Bronchial epithelial cell (primary cell): ENCODE measurements at places on chromosomes 5 and 9.

- DNase-seq: no peak
Observed at GRCh38 chr5:67350618-67351201, 154.1 kb upstream of the CD180 start.

GRCh38 chr5:1542781-1543180, 19.0 kb upstream of the LPCAT1 start:
- peak; percentile 99 for DNase-seq

DNA sequence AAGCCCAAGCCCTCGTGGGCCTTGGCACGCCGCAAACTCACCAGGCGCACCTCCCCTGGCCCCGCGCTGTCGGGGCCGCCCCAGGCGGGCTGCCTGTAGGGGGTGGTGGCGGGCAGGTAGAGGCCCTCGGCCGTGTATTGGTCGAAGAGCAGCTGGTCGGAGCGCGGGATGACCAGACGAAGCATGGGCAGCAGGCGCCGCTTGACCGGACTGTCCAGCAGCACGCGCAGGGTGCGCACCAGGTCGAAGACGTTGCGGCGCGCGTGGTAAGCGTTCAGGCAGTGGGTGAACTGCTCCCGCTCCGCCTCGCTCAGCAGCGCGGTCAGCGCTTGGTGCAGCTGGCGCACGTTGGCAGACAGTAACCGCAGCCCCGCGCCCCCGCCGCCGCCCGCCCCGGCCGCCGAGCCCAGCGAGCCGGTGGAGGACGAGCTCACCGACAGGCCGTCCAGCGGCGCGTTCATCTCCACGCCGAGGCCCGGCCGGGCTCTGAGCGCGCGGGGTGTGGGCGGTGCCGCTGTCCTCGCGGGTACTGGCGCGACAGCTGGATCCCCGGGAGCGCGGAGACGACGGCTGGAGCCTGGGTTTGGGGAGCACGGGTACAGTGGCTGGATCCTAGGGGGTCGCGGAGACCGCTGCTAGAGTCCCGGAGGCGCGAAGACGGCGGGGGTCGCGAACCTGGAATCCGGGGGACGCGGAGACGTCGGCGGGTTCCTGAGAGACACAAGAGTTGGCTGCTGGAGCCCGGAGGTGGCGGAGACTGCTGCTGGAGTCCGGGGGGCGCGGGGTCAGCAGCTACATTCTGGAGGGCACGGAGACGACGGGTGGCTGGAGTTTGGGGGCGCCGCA, 709 bp downstream of the WHRN start:
- DNase-seq: no peak

DNA sequence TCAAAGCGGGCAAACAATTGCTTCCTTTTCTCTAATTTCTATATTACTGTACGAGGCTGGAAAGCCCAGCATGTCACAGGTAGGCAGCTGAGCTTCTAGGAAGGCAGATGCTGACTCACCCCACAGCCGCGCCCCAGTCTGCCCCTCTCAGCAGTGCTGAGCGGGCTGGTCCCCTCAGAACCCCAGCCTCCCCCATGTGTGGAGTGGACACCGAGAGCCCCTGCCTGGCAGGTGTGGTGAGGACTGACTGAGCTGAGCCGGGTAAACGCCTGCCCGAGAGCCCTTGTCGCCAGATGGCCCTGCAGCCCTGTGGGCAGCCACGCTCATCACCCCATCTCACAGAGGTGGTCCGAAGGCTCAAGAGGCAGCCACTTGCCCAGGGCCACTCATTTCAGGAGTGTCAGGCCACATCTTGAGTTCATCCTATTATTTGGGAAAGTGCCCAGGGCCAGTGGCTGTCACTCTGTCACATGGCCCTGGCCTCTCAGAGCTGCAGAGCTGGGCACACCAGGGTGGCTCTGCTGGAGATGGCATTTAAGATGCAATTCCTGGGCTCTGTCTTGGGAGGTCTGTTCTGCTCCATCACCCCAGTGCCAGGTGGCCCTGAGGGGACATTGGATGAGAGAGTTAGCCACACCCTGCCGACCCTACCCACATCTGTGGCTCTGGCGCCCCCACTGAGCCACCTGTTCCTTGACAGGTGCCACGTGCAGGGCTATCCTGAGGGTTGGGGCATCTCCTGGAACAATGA, 12.4 kb downstream of the CARD19 start:
- DNase-seq: no peak

- no peak for DNase-seq
Observed at GRCh38 chr9:136923881-136924280, 20.7 kb downstream of the FBXW5 start.

- DNase-seq: peak; percentile 96
Observed at GRCh38 chr9:125233678-125234077, 7.5 kb downstream of the HSPA5 start.

DNA sequence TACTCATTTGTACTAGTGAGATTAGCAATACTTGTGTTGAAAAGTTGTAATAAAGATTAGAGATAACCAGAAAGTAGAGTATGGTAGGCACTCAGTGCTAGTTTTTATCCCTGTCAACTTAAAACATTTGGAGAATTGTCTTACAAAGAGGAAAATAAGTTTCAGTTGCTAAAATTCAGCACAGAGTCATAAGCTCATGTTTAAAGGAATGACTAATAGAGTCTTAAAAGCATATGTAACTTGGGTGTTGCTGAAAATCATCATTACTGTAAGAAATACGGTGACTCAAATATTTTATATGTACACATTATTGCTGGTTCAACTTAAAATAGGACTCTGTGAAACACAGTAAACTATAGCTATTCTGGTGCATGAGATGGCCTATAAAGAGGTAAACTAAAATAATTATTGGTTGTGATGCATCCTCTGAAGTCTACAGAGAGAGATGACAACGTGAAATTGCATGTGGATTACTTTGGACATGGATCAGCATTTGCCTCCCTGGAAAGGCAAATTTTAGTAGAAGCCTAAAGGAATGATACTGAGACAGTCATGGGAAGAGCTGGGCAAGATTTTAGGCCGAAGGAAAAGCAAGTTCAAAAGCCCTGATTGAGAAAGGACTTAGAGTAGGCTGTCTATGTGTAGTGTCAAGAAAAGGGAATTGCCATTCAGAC, 34.6 kb downstream of the SGCD start:
- no peak for DNase-seq

DNA sequence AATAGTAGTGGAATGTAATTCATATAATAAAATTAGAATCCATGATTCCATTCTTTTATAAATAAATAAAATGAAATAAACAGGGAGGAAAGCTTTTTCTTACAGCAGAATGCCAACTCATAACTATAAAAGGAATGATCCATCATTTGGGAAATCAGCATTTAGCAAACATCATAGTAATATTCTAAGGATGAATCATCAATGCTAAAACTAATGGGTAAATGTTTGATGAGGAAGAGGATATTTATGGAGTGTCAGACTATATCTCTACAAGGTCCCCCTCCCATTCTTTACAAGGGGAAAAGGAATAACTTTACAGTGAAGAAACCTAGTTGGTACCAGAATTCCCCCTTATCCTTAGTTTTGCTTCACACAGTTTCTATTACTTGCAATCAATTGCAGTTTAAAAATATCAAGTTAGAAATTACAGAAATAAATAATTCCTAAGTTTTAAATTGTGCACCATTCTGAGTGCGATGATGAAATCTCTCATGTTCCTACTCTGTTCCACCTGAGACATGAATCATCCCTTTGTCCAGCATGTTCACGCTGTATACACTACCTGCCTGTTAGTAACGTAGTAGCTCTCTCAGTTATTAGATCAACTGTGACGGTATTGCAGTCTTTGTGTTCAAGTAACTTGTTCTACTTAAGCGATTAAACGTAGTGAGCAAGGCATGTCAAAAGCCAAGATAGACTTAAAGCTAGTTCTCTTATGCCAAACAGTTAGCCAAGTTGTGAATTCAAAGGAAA, 14.2 kb upstream of the JAKMIP2 start:
- peak; percentile 75 for DNase-seq

DNA sequence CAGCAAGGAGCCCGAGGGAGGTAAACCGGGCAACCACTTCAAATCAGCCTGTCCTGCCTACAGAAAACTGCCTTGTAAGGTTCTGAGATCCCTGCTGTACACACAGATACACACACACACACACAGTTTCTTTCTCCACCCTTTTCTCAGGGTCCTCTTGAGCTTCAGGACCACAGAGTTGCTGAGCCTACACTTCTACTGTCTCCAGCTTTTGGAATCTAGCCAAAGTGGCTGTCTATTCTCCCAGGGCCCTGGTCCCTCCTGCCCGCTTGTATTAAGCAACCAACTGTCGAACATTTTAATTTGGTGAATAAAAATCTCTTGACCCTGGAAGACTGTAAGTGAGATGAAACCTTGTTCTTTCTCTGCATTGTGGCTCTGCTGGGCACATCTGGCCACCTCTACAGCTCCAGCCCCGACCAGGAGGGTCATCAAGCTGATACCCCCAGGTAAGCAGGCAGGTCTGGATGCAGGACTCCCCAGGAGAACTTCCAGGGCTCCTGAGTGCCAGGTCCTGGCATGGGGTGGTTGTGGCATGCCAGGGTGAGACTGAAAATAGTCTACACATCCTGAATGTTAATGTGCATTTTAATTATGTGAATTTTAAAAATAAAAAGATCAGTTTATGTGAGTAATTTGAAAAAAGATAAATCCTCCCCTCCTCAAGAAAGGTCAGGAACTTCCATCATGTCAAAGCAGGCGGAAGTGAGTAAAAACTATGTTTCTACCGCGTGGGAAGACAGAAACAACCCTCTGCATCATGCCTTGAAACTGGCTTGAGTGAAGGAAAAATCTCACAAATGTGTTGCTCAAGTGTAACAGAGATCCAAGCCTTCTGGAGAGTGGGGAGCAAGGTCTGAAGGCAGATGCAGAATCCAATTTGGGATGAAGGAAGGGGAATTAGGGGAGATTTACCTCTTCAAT, 15.0 kb upstream of the S1PR3 start:
- DNase-seq: no peak

- peak; percentile 23 for DNase-seq
Observed at GRCh38 chr9:3043369-3043768, 199.5 kb upstream of the PUM3 start.

DNA sequence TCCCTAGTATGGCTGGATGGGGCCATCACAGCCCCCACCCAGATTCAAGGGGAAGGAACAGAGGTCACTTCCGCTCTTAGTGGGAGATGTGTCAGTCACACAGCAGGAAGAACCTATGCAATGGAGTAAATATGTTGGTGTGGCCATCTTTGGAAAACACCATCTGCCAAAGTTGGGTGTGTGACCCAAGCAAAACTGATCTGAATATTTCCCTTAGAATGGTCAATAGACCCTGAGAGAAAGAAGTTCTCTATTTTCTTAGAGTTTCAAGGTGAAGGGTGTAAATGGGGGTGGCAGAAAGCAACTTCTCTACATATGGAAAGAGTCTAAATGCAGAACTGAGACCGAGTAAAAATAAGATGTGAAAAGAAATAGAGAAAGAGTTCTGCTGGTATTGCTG, 212.7 kb downstream of the ESM1 start:
- no peak for DNase-seq

DNA sequence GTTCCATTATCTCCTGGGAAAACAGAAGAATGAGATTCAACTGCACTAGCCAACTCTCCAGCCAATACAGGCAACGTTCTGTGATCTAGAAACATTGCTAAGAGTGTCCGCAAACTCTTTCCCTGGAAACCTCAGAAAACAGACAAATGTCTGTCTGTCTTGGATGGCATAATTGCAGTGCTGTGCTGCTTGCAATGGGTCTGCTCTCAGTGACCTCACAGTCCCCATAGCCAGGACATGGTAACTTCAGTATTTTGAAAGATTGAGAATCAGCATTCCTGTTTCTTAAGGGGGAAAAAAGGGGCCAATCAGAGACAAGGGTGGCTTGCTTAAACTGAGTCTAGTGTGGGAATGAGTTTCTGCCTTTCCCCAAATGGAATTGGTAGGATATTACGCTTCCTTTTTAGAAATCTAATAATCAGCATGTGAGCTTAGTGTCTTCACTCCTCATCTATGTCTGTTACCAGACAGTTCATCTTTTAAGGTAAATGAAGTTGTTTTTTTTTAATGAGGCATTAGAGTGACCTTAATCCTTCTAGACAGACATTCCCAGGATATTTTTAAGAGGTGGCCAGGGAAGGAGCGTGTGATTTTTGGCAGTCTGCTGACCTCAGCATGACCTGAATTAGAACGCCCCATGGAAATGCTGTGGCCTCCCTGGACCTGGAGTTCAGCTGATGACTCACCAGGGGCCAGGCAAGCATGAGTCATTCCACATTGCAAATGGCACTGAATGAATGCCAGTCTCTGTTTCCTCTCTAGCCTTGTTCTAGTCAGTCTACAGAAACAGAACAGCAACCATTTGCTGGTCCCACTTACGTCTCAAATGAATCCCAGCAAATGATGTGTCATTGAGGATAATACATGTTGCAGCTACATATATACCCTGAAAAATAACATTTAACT, 210.2 kb upstream of the ACTBL2 start:
- peak; percentile 97 for DNase-seq

DNA sequence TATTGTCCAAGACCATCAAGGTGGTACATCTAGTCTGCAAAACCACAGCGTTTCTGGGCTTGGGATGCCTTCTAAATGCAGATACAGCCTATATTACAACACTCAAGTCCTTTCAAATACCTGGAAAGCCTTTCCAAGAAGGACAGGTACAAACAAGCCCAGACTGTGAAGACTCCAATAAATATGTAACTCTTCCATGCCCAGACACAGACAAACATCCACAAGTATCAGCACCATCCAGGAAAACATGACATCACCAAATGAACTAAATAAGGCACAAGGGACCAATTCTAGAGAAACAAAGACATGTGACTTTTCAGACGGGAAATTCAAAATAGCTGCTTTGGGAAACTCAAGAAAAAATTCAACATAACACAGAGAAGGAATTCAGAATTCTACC, 152.7 kb upstream of the POC5 start:
- peak; percentile 94 for DNase-seq

- DNase-seq: no peak
Observed at GRCh38 chr5:67043796-67044511, 152.6 kb downstream of the CD180 start.

DNA sequence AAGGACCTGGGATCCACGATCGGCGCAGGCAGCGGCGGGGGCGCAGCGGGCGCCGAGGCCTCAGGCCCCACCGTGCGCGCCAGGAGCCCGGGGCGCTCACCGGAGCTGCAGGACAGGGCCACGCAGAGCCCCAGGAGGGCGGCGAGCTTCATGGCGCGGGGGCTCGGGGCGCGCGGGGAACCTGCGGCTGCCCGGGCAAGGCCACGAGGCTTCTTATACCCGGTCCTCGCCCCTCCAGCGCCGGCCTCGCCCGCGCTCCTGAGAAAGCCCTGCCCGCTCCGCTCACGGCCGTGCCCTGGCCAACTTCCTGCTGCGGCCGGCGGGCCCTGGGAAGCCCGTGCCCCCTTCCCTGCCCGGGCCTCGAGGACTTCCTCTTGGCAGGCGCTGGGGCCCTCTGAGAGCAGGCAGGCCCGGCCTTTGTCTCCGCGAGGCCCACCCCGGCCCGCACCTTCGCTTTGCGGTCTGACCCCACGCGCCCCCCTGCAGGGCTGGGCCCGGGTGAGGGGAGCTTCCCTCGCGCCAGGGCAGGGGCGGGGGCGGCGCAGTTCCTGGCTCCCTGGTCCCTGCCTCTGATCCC, at the start of gene SCGB3A1:
TSS of gene SCGB3A1 (minus strand) at position 189 of the 577 bp plus-strand sequence. CDS start at position 152, 37 bp downstream.
- DNase-seq: no peak

- no peak for DNase-seq
Observed at GRCh38 chr5:76292620-76293322, 110.3 kb upstream of the IQGAP2 start.
